ENCODE measurements at places on chromosomes 4 and X. TPM values are rescaled to one million over a fixed set of nuclear protein-coding genes. Genes with fewer than 3 reads are reported as not detected.

TXK gene
- 58.0 TPM for total RNA-seq

IL2 gene
- total RNA-seq = 1.0 TPM

TCP11X2 gene
- not detected for total RNA-seq

TMEM47 gene
- total RNA-seq = not detected

PABPC5 gene
- total RNA-seq = not detected

SMAD1 gene
- 3.7 TPM for total RNA-seq

CDX4 gene
- total RNA-seq = not detected

TMPRSS11E gene
- not detected for total RNA-seq

FGFBP2 gene
- total RNA-seq = 0.39 TPM

NHS gene
- total RNA-seq = 0.05 TPM

C1QTNF7 gene
- total RNA-seq = not detected

CTAG1A gene
- total RNA-seq = not detected

MAGEC1 gene
- total RNA-seq = not detected

RAB9B gene
- total RNA-seq = 0.22 TPM

CLDN34 gene
- total RNA-seq = not detected

SPANXA2 gene
- total RNA-seq = not detected

ELK1 gene
- total RNA-seq = 27.3 TPM

SYNPO2 gene
- total RNA-seq = 0.35 TPM
